Amygdala (tissue), 56 donors: ENCODE measurements at places on chromosomes 11 and 22.
A peak's percentile ranks its signal among the peaks of the same experiment; 100 is the strongest.

- DNase-seq, result no peak
Measured at GRCh38 chr11:19995145-19995544, 165.1 kb downstream of the DBX1 start.

DNA sequence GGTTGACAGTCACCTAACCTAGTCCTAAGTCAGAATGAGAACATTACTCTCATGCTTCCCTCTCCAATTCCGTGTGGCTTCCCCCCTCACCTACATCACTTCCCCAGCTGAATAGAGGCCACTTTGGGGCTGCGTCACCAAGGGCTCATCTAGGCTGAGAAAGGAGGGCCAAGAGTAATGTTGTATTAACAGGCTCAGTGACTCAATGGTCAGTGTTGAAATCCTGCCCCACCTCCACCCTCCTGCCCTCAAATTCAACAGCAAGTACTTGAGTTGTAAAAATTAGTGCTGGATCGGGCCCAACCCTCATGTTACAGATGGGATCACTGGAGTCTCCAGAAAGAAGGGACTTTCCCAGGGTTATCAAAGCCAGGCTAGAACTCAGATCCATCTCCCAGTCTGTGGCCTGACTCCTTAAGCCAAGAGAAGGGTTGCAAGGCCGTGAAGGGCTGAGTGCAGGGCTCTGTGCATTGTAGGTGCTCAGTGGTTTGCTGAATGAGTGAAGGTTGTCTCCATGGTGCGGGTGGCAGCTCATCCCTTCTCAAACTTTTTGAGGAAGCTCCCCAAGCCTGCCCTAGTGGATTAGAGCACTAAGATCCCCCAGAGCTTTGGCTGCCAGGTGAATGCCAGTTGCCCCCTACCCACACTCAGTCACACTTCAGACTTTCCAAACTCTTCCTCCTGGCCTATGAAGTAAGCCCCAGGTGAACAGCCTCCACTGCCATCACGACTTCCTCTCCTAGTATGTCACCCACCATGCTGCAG is 3.2 kb downstream of the DGAT2 start:
- DNase-seq, result no peak

- DNase-seq, result no peak
Measured at GRCh38 chr22:19958083-19959042, 16.7 kb upstream of the TXNRD2 start.

DNA sequence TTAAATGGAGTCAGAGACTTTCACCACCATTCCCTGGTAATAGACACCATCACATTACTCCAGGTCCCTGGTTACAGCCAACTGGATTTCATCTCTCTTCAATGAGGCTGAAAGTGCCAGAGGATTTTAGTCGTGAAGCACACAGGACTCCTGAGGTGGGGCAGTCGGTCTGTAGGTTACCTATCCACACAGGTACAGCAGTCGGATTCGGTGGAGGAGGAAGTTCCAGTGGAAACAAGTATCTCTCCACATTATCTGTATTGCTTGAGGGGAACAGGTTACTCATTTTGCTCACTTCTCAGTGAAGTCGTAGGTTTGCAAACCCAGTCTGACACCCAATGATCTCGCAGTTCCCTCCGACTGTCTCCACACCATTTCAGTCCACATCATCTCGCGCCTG is 82.3 kb upstream of the TMEM45B start:
- DNase-seq, result no peak

DNA sequence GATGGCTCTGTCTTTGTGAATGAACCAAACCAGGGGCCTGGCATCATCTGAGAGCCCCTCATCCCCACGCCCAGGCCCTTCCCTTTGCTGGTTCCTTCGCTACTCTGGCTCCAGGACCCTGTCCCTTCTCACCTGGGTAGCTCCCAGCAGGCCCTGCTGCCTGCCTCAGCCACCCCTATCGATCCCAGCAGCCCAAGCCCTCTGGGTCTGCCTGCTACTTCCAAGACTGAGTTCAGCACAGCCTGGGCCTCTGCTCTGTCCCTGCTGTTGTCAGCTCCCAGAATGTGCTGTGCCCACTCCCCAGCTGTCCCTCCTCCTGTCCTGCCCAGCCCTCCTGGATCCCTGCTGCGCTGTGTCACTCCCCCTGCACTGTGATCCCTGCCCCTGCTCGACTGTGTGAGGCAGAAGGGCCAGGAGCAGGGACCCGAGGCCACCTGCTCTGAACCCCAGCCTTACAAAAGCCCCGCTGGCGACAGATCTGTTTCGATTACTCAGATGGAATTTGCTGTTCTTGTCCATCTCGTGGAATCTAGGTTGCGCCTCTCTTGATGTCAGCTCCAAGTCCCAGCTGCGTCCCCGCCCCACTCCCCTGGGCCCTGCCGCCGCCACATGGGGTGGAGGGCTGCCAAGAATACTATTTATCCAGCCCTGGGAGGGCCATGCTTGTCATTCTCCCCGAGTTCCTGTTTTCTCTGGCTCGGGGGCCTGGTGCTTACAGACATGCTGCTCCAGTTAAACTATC is 13.0 kb downstream of the MRPL21 start:
- peak; percentile 41 for DNase-seq

GRCh38 chr11:119337581-119338317 is 2.9 kb downstream of the C1QTNF5 start:
- no peak for DNase-seq

DNA sequence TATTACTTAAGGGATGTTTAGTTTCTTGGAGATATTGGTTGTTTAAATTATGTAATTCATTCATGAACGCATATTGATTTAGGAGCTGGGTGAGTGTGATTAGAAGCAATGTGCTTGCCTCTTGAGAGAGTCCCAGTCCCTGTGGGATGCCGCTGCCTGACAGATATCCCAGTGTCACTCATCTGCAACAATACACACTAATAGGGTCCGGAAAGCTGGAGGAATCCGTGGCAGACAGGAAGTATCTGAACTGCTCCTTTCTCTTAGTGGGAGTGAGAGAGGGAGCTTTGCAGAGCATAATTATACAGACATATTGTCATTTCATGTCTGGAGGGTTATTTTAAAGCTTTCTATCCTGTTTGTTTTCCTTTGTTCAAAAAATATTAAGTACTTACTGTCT is 17.4 kb downstream of the AMOTL1 start:
- DNase-seq, result no peak

- no peak for DNase-seq
Measured at GRCh38 chr22:26374391-26375026, 54.6 kb upstream of the ASPHD2 start.

DNA sequence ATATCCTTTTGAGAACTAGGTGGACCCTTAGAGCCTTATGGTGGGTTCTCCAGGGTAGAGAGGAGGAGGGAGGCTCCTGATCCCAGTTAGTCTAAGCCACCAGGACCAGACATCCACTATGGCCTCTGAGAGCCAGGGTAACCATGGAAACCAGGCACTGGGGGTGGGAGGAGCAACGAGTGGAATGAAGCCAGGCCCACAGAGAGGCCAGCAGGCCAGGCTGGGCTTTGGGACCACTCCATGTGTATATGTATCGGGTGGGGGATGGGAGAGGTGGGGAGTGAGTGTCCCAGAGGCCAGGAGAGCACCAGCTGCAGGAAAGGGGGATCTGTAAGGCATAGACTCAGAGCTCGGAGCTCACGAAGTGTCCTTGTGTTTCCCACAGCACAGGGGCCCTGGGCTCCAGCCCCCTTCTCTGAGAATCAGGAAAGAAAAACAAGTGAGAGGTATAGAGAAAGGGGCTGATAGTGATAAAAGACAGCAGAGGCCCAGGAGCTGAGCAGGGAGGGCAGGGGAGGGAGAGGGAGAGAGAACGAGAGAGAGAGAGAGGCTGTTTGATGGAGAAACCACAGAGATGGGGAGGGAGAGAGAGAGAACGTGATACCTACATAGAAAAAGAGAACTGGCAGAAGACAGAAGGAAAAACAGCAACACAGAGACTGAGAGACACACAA is 15.5 kb upstream of the TSPAN18 start:
- no peak for DNase-seq

DNA sequence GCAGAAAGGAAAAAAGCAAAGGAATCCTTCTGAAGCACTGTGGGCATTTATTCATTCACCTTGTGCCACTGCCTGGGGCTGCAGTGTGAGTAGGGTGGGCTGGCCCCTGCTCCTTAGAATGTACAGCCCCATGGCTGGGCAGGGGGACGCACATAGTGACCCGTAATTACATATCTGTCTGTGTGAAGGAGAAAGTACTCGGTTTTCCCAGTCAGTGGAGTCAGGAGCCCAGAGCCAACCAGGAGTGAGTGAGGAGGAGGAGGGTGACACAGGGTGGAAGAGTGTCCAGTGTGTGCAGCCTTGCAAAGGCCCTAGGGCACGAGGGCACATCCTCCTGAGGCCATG is 91.9 kb downstream of the CDKN1C start:
- DNase-seq, result no peak

DNA sequence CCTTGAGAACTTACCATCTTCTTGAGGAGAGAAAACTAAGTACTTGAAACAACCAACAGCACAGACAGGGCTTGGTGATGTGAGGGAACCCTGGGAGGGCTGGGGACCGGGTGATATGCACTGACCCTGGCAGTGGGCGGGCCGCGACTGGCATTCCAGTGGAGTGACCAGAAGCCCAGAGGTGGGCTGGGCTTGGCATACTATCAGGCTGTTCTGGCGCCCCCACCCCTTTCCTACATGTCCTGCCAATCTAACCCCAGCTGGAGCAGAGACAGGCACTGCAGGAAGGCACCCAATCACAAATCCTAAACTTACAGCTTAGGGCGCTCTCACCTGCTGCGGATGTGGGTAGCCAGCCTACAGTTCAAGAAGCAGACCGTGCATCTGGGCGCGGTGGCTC is 54.0 kb upstream of the GCAT start:
- DNase-seq, result no peak

GRCh38 chr22:27336151-27337090 is 465.1 kb downstream of the MN1 start:
- DNase-seq, result no peak

GRCh38 chr22:45912910-45913309 is 64.1 kb downstream of the WNT7B start:
- no peak for DNase-seq

DNA sequence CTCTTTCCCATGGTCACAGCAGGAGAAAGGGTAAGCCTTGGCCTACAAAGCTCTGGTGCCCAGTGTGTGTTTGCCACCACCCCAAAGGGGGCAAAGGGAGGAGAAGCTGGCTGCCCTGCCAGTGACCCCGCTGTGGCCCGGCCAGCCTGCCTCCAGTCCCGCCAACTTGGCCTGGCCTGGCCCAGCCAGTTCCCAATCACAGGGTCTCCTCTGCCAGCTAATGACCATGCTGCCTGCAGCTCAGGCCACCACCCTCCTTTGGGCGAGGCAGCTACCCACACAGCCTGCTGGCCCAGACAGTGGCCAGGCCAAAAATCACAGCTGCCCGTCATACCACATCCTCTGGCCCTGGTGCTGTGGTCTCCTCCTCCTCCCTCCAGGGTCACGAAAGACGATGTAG is 5.1 kb downstream of the GDPD5 start:
- DNase-seq, result no peak

DNA sequence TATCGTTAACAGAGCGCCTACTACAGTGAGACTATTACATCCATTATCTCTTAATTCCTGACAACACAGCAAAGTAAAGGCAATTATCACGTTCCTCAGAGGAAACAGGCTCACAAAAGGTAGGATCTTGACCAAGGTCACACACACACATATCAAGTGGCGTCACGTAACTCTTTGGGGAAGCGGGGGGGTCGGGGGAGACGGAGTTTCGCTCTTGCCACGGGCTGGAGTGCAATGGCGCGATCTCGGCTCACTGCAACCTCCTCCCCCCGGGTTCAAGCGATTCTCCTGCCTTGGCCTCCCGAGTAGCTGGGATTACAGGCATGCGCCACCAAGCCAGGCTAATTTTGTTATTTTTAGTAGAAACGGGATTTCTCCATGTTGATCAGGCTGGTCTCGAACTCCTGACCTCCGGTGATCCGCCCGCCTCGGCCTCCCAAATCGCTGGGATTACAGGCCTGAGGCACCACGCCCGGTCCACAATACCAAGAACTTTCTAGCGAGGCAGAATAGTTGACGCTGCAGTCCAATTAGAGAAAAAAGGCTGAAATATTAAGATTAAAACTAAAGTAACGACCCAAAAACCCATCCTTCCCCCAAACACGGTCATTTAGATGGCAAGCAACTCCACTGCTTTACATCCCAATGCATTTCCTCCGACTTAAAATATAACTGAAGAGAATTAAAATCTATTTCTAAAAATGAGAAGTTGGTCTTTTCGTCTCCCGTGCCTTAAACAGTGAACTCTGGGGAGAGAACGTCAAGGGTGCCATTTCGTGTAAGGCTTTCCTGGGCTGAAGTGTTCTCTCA is 1.2 kb downstream of the DDX17 start:
- DNase-seq, result no peak

DNA sequence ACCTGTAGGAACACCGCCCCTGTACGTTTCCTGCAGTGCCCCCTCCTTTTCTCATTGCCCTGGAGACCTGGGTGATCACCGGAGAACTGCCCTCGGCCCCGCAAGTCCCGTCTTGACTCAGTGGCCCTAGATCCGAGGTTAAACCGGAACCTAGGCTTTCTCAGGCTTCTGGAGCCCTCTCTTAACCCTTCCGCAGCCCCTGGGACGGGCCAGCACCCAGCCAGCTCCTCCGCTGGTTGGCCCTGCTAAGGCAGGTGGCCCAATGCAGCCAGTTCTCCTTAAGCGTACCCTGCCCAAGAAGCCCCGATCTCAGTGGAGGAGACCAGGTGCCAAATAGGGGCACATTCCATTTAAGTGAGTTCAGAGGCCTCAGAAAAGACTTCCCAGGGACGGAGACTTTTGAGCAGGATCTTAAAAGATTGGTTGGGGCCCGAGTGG is 776 bp downstream of the NLRX1 start:
- no peak for DNase-seq

GRCh38 chr11:74162681-74163467 is 7.9 kb downstream of the C2CD3 start:
- DNase-seq, result no peak

DNA sequence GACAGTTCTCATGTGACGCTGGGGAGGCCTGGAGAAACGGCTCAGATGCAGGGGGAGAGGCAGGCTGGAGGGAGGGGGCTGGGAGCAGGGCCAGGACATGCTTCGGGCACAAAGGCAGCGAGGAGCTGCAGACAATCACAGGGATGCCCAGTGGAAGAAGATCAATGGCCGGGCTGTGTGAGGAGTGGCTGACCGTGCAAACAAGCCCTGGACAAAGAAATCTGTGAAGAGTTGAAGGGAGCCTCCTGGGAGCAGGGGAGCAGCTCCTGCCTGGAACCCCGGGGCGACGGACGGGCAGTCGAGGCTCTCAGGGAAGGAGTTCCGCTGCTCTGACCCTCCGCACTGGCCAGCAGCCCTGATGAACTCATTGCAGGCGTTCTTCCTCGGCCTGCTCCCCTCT is 126.7 kb upstream of the B3GAT1 start:
- DNase-seq, result no peak

GRCh38 chr11:112051768-112052167 is 22.0 kb downstream of the PIH1D2 start:
- no peak for DNase-seq

GRCh38 chr11:6925636-6926207 is 504 bp upstream of the ZNF215 start:
- DNase-seq, result no peak

- DNase-seq, result no peak
Measured at GRCh38 chr22:29219881-29220670, 14.4 kb downstream of the EMID1 start.

GRCh38 chr11:95750101-95750500 is 39.5 kb downstream of the FAM76B start:
- no peak for DNase-seq
